Activated gamma-delta T cell treated with Interleukin-2 at 50 U/mL for 16 hours (primary cell): ENCODE measurements at places on chromosomes 16 and 17.

- peak; percentile 45 for DNase-seq
Measured at GRCh38 chr16:23148513-23149266, 562 bp downstream of the USP31 start.

- no peak for DNase-seq
Measured at GRCh38 chr16:4515611-4516233, 22.9 kb downstream of the CDIP1 start.

DNA sequence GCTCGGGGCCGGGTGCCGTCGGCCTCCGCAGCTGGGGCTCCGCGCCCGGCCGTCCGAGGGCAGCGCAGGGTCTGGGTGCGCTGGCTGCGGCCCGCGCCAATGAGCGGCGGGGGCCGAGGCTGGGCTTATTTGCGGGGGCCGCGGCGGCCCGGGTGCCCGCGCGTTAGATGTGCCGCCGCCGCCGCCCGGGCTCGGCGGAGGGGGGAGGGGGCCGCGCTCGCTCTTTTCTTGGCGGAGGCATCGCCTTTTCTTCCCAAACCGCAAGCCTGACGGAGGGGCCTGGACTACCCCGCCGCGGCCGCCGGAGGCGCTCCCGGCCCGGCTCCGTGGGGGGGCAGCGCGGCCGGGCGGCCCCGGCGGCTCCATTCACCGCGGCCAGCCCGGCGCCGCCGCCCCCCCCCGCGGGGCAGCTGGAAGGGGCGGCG lies at the start of gene NOTUM:
NOTUM (minus strand) TSS at position 101 of the 425 bp plus-strand sequence. CDS start 278 bp downstream, outside the sequence.
- DNase-seq: no peak

GRCh38 chr16:10950393-10950792 lies 6.0 kb downstream of the CLEC16A start:
- no peak for DNase-seq

DNA sequence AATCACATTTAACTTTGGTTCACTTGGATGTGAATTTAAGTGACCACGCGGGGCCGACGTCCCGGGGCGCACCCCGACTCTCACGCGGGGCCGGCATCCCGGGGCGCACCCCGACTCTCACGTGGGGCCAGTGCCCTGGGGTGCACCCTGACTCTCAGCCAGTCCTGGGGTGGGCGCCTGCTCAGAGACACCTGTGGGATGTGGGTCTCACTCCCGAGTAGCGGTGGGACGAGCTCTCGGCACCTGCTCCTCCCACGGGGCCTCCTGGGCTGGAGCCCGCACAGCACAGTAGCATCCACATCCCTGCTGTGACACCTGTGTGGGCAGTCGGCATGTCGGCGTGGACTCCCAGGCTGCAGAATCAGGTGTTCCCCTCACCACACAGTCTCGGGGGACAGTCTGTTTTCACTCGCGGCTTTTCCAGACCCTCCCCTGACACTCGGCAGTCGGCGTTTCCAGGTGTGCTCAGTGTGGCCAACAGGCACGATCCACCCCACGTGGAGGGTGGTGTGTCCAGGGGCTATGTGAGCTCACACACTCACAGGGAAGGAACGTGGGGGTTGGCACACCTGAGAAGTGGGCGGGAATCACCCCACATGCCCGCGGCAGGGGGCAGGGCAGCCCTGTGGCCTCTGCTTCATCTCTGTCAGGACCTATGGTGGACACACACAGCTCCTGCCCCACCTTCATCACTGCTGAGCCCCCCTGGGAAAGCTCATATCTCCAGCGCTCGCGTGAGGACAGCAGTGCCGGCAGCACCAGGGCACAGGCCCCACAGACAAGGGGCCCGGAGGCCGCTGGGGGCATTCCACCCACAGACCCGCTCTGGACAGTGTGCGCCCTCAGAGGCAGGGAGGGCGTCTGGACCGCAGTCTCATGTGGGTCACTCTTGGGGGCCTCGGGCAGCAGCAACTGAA lies 51.8 kb downstream of the LMF1 start:
- DNase-seq: no peak

- DNase-seq: no peak
Measured at GRCh38 chr17:1729966-1730325, 5.4 kb downstream of the WDR81 start.

GRCh38 chr16:83717308-83717707 lies 90.5 kb upstream of the HSBP1 start:
- DNase-seq: no peak

DNA sequence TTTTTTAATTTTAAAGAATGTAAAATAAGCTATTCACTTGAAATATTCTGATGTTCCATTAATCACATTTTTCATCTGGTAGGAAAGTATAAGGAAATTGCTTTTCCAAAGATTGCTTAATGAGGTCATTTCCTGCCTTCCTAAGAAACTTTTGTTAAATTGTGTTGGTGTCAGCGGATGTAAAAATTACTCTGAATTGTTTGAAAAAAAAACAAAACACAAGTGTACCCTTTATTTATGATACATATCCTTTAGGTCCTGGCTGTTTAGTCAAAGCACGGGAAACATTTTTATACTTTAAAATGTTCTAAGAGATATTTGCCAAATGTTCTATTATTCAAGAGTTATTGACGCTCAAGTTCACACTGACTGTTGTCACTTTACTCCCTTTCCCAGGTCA lies 1357.4 kb upstream of the GOT2 start:
- DNase-seq: no peak

- DNase-seq: no peak
Measured at GRCh38 chr16:19133600-19133999, 19.8 kb downstream of the ITPRIPL2 start.

GRCh38 chr17:4538236-4539002 lies 16.8 kb downstream of the MYBBP1A start:
- DNase-seq: no peak

GRCh38 chr16:81752225-81752875 lies 26.7 kb upstream of the PLCG2 start:
- no peak for DNase-seq

GRCh38 chr17:38431346-38432145 lies 3.3 kb downstream of the ARHGAP23 start:
- no peak for DNase-seq

- peak; percentile 87 for DNase-seq
Measured at GRCh38 chr16:29148867-29149272, 164.0 kb downstream of the LAT start.

DNA sequence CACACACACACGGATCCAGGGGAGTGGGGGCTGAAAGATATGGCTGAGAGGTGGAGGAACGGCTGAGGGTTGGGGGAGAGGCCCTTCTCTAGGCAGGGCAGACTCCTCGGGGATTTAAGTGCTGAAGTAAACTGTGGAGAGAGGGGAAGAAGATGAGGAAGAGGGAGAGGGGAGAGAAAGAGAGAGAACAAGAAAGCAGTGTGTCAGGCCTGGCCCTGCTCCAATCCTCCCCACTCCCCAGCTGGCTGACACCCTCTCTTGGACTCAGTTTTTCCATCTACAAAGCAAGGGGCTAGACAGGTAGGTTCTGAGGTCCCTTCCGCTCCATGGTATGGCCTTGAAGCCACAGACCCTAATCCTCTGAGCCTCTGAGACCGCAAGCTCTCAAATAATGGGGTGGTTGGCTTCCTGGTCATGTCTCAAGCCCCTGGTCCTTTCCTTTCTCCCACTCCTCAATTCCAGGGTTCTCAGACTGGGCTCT lies 2.0 kb downstream of the VAMP2 start:
- DNase-seq: no peak

GRCh38 chr17:42120770-42121769 lies at the start of gene KAT2A:
Gene KAT2A (minus strand): TSS chr17:42121367. CDS start chr17:42121304, 63 bp downstream.
- DNase-seq: peak; percentile 70

DNA sequence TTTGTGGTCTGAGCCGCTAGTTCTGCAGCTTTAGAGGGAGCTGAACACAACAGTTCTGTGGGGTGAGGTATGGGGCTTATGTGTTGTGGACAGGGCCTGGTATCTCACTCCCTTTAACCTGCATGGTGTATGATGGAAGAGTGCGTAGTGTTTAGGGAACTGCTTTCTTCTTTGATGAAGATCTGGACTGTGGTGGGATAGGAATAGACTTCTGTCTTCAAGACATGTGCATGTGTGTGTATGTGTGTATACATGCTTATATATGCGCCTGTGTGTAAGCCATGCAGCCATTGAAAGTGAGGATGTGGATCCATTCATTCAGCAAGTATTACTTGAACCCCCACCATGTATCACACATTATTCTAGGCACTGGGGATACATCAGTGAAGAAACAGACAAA lies 114.8 kb upstream of the TMEM97 start:
- no peak for DNase-seq

- DNase-seq: no peak
Measured at GRCh38 chr17:67946513-67946912, 49.8 kb downstream of the C17orf58 start.

DNA sequence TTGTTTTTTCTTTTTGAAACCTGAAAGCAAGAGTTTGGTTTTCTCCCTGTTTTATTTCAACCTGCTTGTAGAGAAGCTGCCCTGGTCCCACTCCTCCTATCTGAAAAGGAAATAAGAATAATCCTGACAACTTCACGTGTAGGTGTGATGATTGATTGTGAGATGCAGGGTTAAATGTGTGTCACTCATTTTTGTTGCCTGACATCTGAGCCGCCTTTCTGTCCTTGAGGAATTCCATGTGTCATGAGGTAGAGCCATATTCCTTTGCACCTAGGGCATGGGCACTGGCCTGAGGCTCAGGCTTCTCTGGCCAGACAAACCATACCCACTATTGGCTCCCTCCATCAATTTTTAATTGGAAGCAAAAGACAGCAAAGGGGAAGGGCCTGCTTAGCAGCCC lies 10.2 kb upstream of the SMPD3 start:
- DNase-seq: no peak

DNA sequence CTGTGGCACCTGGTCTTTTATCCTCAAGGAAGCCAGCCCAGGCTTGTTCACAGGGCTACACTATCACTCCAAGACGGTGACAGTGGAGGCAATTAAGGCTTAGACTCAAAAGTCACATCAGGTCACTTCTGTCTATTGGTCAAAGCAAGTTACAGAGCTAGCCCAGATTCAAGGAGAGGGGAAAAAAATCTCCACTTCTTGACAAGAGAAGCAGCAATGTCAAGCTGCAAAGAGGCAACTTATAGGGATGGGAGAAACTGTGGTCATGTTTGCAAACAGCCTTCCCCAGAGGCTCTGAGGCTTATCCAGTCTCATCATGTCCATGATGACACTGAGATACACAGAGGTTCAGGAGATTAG lies 31.6 kb downstream of the SERPINF1 start:
- DNase-seq: no peak

GRCh38 chr17:12591021-12591735 lies 74.5 kb upstream of the MYOCD start:
- DNase-seq: no peak

- no peak for DNase-seq
Measured at GRCh38 chr17:17778308-17779014, 58.3 kb downstream of the SREBF1 start.

GRCh38 chr17:39200957-39201510 lies 951 bp downstream of the RPL19 start:
- no peak for DNase-seq

DNA sequence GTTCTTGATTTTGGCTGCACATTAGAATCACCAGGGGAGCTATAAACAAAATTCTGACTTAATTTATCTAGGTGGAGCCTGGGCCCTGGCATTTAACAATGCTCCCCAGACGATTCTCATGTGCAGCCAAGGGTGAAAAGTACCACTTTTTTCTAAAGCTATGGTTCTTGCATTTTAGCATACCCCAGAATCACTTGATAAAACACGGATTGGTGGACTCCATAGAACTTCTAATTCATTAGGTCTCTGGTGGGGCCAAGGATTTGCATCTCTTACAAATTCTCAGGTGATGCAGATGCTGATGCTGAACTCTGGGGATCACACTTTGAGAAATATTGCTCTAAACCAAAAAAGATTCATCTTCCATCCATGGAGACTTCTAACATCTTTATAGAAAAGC lies 74.5 kb downstream of the RPGRIP1L start:
- DNase-seq: no peak

GRCh38 chr17:56979091-56979480 lies 1.2 kb downstream of the SCPEP1 start:
- DNase-seq: no peak

DNA sequence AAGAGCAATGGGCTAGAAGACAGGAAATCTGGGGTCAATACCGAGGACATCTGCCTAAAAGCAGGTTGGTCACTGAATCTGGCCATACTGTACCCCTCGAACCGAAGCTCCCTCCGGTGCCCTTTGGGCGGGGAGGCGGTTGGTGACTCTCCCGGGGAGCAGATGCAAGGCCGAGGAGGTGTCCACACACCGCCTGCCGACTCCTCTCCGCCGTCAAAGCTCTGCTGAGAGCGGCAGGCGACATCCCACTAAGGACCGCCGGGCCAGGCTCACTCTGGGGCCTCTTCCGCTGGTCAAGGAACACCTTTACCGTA lies 458 bp downstream of the ZNF200 start:
- DNase-seq: no peak

GRCh38 chr17:47896672-47897490 lies 845 bp downstream of the SP2 start:
- no peak for DNase-seq

DNA sequence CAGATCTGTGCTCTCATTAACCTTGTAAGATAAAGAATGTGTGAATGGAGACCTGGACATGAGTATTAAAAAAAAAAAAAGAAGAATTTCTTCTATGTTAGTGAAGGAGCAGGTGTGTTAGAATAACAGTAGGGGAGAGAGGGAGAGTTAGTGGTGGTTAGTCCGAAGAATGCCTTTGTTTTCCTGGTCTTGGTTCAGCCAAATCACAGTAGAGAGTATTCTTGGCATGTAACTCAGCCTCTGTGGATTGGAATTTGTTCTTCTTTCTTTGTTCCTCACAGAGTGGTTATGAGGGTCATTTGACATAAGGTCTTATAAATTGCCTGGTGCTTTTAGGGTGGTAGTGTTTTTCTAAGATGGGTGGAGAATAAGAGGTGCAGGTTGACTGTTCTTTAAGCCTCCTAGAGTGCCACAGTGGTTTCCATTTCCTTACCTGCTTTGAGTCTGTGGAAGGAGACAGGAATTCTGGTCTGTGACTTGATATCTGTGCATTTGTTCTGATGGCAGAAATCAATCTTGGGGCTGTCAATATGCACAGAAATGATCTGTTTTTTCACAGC lies 17.6 kb downstream of the NUP93 start:
- no peak for DNase-seq

GRCh38 chr17:45397796-45398195 lies 34.9 kb downstream of the ARHGAP27 start:
- no peak for DNase-seq

- peak; percentile 83 for DNase-seq
Measured at GRCh38 chr16:89489040-89489897, 1.1 kb downstream of the ANKRD11 start.

DNA sequence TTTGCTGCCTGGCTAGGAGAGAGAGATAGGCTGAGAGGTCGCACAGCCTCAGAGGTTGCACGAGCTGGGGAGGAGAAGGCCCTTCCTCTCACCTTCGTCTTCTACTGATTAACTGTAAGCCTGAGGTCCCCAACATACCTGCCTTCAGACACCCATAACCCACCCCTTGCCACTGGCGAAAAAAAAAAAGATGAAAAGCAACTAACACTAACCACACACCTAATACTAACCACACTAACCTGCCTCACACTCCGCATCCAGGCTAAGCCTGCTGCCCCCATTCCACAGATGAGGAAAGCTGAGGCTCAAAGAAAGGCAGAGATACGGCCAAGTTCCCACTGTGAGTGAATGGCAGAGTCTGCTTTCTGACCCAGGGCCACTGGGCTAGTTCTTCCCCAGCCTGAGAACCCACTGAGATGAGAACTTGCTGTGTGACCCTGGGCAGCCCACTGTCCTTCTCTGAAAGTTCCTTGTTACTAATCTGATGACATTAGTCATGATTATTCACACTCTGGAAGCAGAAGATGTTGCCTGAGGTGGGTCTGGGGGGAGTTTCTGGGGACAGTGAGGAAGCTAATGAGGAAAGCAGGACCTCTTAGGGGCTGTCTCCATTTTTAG lies 4.6 kb downstream of the IL21R start:
- no peak for DNase-seq

- no peak for DNase-seq
Measured at GRCh38 chr16:14669776-14670175, 24.3 kb downstream of the PLA2G10 start.
